Cerebellar nuclear complex (tissue), 1 donor: ENCODE measurements at places on chromosomes 2 and 18.

GRCh38 chr2:239579081-239579480, 178.3 kb upstream of the HDAC4 start:
- DNase-seq, result no peak

DNA sequence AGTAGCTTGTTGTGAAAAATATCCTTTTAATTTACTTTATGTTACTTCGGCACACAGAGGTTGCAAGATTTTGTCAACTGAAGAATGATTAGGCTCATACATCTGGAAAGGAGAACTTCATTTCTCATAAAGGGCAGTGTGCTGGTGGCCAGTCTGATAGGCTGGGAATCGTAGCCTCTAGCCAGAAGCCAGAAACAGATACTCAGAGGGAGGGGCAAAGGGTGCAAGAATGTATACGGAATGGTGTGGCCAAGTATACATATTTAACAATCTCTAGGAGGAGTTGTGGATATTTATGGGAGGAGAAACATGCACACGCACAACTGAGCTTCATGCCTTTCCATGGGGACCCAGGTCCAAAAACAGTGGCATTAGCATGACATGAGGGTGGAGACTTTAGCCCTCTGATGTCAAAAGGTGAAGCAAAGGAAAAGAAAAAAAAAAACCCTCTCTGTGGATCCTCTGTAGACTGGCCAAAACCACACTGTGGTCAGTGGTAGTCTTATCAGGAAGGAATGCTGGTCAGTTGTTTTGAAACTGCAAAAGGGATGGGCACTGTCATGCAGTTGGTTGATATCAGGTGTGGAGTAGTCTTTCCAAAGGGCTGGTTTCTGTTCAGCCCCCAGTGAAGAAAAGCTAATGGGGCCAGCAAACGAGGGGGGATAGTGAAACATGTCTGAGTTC, 34.9 kb upstream of the APCDD1 start:
- no peak for DNase-seq

GRCh38 chr18:49362431-49362830, 98.0 kb downstream of the DYM start:
- DNase-seq, result no peak

- no peak for DNase-seq
Measured at GRCh38 chr2:11482473-11483035, 16.6 kb upstream of the E2F6 start.

DNA sequence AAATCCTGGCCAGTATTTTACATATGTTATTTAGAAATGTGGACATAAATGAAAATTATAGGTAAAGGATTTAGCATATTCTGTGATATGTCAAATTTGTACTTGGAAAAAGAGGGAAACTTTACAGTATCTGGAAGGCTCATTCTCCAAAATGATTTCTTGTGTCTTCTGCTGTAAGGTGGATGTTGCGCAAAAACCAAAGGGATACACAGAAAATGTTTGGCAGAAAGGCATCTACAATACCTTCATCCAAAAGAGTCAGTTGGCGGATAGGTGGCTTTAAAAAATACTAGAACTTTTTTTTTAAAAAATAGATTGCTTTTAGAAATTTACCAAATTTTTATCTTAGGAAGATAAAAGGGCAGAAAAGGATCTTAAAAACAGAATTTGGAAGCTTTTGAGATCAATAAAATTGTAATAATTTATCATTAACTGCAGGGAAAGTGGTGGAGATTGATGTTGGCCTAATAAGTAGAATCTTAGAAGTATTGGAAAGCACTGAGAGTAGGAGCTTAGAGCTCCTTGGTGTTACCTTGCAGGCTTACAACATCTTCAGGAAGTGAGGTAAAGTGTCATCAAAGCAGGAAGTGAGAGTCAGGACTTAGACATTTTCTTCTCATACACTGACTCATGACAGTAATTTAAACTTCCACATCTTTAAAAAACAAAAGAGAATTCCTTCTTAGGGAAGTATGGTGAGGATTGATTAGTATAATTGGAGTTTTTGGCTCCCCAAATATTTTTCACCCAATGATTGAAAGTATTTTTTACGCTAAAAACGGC, 2.1 kb downstream of the NABP1 start:
- DNase-seq, result no peak

DNA sequence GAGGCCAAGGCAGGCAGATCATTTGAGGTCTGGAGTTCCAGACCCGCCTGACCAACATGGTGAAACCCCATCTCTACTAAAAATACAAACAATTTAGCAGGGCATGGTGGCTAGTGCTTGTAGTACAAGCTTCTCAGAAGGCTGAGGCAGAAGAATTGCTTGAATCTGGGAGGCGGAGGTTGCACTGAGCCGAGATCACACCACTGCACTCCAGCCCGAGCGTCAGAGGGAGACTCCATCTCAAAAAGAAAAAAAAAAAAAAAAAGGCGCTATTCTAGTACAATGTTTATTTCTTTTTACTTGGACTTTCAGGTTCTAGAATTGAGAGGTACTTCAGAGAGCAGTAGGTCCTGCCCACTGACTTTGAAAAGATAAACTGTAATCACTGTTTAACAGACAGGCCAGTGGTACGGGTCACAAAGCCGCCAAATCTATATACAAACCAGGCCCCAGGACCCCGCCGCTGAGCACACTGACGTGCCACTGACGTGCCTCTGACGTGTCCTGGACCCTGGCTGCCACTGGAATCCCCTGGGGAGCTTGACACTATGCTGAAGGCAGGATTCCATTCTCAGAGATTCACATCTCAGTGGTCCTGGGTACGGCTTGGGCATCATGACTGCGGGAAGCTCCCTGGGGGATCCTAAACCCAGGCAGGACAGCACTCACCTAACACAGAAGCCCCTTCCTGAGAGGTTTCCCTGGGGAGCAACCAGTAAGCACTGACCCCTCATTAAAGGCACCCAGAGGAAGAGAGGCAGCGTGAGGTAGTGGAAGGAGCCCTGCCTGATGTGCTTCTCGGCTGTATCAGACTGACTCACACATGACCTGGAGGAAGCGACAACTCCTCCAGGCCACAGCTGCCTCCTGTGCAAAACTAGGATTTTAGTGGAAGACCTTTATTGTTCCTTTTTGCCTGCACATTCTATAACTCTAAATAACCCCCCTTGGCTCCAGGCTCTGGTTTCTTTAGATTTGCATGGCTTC, 197.8 kb upstream of the MEIS1 start:
- no peak for DNase-seq

DNA sequence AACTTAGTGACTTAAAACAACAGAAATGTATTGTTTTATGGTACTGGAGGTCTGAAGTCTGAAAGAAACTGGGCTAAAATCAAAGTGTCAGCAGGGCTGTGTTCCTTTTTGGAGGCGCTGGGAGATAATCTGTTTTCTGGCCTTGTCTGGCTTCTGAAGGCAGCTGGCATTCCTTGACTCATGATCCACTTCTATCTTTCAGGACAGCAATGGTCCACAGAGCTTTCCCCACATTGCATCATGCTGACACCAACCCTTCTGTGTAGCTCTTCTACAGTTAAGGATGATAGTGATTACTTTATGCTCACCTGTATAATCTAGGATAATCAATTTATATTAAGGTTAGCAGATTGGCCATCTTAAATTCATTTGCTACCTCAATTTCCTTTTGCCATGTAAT, 392.1 kb downstream of the TDRD15 start:
- DNase-seq, result no peak

- no peak for DNase-seq
Measured at GRCh38 chr18:70333757-70334156, 44.9 kb downstream of the SOCS6 start.
